ENCODE measurements at places on chromosomes 6 and 20. TPM values are rescaled to one million over a fixed set of nuclear protein-coding genes. Genes with fewer than 3 reads are reported as not detected.

BIRC7 gene
- total RNA-seq, result not detected

RPP40 gene
- total RNA-seq, result 15.7 TPM

CLPSL1 gene
- total RNA-seq, result not detected

- no peaks in the 10 kb centered on the region for H3K36me3 ChIP-seq
- H3K4me3 ChIP-seq, result no peak overlapping the region
- no peaks in the 10 kb centered on the region for H3K4me1 ChIP-seq
- no peaks in the 10 kb centered on the region for H3K27me3 ChIP-seq
Measured at GRCh38 chr20:59485576-59486454, 118.5 kb upstream of the PHACTR3 start.

DNA sequence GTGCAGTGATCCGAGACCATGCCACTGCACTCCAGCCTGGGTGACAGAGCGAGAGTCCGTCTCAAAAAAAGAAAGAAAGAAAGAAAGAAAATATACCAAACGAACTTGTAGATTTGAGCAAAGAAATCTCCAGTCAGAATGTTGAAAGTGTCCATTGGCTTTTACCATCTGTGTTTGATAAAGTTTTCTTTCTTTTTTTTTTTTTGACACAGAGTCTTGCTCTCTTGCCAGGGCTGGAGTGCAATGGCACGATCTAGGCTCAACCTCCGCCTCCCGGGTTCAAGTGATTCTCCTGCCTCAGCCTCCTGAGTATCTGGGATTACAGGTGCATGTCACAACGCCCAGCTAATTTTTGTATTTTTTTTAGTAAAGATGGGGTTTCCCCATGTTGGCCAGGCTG is 21.3 kb downstream of the BAK1 start:
- H3K36me3 ChIP-seq, result no peaks in the 10 kb centered on the region
- no peaks in the 10 kb centered on the region for H3K27me3 ChIP-seq
- no peak overlapping the region for H3K27ac ChIP-seq
- no peak for DNase-seq
- no peak overlapping the region for H3K4me3 ChIP-seq
- no peaks in the 10 kb centered on the region for H3K4me1 ChIP-seq

GRCh38 chr6:123594776-123595175 is 42.0 kb downstream of the TRDN start:
- no peak for DNase-seq
- H3K4me1 ChIP-seq, result no peaks in the 10 kb centered on the region
- H3K36me3 ChIP-seq, result no peaks in the 10 kb centered on the region
- no peak overlapping the region for H3K27ac ChIP-seq
- H3K4me3 ChIP-seq, result no peak overlapping the region
- H3K27me3 ChIP-seq, result no peaks in the 10 kb centered on the region

GRCh38 chr20:32231847-32232246 is 24.2 kb downstream of the POFUT1 start:
- no peaks in the 10 kb centered on the region for H3K27me3 ChIP-seq
- peaks cover 43% of the 10 kb centered on the region for H3K36me3 ChIP-seq
- no peaks in the 10 kb centered on the region for H3K4me1 ChIP-seq
- H3K27ac ChIP-seq, result no peak overlapping the region
- no peak overlapping the region for H3K4me3 ChIP-seq
- no peak for DNase-seq

- no peak overlapping the region for H3K27ac ChIP-seq
- no peak overlapping the region for H3K4me3 ChIP-seq
- no peaks in the 10 kb centered on the region for H3K36me3 ChIP-seq
- H3K27me3 ChIP-seq, result peaks cover 34% of the 10 kb centered on the region
- no peak for DNase-seq
Measured at GRCh38 chr6:5854899-5855298, 151.8 kb downstream of the NRN1 start.

GRCh38 chr20:14193443-14193842 is 144.0 kb downstream of the FLRT3 start:
- H3K27ac ChIP-seq, result no peak overlapping the region
- no peaks in the 10 kb centered on the region for H3K36me3 ChIP-seq
- no peak overlapping the region for H3K4me3 ChIP-seq
- no peak for DNase-seq
- H3K4me1 ChIP-seq, result no peaks in the 10 kb centered on the region

DNA sequence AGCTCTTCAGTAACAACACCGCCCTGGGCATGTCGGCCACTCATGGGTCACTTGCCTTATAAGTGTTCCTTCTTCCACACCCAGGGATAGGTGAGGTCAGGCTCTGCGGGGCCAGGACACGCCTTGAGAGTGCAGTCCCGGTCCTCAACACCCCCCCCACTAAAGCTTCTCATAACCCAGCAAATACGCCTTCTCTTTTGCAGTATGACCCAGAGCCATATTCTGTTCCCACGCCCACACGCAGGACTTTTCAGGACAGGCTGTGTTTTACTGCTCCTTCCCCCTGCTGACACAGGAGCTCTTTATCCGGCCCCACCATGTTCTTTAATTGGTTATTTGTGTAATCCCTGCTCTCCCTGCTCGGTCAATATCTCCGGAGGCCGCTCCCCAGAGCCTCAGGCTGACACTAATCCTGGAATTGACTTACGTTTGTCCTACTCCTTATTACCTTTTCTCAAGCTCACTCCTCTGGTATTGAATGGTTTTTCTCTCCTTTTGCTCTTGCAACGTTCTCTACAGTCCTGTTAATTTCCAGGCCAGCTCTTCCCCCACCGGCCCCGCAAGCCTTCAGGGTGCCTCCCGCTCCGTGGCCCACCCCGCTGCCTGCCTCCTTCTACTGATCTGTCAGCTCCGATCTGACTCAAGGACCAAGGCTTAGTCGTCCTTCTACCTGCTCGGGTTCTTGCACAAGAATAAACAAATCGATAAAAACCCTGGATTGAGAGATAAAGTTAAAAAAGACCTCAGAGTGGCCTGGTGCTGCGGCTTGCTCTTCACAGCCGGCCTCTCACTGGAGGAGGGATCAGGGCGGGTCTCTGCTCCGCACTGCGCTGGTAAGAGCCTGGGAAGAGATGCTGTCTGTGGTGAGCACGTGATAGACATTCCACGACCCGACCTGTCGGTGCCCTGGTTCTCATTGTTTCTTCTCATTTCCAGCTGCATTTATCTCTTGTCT is 357.5 kb downstream of the ZFAND3 start:
- H3K27me3 ChIP-seq, result no peaks in the 10 kb centered on the region
- H3K4me3 ChIP-seq, result no peak overlapping the region
- no peak for DNase-seq
- H3K36me3 ChIP-seq, result no peaks in the 10 kb centered on the region

DNA sequence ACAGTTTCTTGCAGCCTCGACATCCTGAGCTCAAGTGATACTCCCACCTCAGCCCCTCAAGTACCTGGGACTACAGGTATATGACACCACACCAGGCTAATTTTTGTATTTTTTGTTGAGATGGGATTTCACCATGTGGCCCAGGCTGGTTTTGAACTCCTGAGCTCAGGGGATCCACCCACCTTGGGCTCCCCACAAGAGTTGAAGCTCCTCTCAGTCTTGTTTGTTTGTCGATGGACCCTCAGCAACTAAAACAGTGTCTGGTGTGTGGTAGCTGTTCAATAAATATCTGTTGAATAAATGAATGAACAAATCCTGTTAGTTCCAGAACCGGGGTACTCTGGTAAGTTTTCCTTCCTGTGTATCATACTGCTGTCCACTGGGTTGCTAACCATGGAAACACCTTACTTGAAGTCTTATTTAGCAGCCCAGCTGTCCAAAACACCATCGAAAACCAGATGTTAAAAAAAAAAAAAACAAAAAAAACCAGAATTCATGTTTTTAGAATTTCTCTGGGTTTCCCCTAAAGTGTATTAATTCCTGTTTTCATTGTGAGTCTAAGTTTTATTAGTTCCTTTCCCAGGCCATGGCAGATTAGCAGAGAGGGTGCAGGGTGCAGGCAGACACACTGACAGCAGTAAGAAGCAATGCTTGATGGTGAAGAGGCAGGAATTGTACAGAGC is 7.8 kb upstream of the EZR start:
- DNase-seq, result no peak
- H3K36me3 ChIP-seq, result no peaks in the 10 kb centered on the region
- no peaks in the 10 kb centered on the region for H3K27me3 ChIP-seq
- no peak overlapping the region for H3K27ac ChIP-seq

All from H1 (cell line).